Kidney (tissue), 22 donors: ENCODE measurements at places on chromosomes 4 and X. TPM values are rescaled to one million over a fixed set of nuclear protein-coding genes. Genes with fewer than 3 reads are reported as not detected.

DNA sequence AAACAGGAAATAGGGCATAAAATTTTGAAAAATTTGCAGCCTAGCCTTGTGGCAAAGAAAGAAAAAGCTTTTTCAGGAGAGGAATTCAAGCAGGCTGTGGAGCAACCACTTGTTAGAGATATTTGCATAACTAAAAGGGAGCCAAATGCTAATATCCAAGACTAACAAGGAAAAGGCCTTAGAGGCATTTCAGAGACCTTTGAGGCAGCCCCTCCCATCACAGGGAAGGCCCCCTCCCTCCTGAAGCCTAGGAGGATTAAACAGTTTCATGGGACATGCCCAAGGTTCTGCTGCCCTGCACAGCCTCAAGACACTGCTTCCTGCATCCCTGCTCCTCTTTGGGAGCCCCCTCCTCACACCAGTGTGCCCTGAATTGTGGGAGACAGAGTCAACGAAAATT is 275.4 kb upstream of the SFRP2 start:
- H3K4me1 ChIP-seq, result no peaks in the 10 kb centered on the region
- H3K4me3 ChIP-seq, result no peak overlapping the region
- H3K27me3 ChIP-seq, result no peaks in the 10 kb centered on the region
- no peak overlapping the region for H3K27ac ChIP-seq
- no peaks in the 10 kb centered on the region for H3K36me3 ChIP-seq

DNA sequence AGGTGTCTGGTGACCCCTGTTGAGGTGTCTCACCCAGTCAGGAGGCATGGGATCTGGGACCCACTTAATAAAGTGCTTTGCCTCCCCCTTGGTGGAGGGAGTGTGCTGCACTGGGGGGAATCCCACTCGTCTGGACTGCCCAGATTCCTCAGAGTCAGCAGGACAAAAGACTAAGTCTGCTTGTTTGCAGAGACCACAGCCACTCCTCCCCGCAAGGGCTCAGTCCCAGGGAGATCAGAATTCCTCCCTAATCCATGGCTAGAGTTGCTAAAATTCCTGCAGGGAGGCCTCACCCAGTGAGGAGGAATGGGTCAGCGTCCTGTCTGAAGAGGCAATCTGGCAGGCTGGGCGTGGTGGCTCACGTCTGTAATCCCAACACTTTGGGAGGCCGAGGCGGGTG is 442.2 kb downstream of the PABPC4L start:
- no peaks in the 10 kb centered on the region for H3K4me1 ChIP-seq
- no peak overlapping the region for H3K4me3 ChIP-seq
- no peak for DNase-seq
- H3K36me3 ChIP-seq, result no peaks in the 10 kb centered on the region

CCDC120 gene
- 13.7 TPM for total RNA-seq

DNA sequence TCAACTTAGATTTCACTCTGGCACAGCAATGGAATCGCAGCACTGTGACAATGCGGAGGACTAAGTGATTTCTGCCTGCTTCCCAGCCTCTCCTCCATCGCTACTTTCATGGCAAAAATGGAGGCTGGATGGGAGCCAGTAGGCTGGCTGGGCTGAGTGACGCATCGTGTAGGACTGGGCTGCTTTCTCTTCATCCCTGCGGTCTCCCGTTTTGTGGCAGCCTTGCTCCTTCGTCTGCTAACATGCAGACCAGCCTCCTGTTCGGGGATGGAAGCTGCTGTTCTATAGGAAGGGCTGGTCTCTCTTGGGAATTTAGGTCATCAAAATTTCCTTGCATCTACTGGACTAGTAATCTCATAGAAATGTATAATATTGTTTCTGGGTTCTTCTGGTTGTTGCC is 15.8 kb upstream of the RGS12 start:
- no peak overlapping the region for H3K4me3 ChIP-seq
- no peaks in the 10 kb centered on the region for H3K27me3 ChIP-seq
- H3K36me3 ChIP-seq, result no peaks in the 10 kb centered on the region
- no peak for DNase-seq
- no peak overlapping the region for H3K27ac ChIP-seq

DNA sequence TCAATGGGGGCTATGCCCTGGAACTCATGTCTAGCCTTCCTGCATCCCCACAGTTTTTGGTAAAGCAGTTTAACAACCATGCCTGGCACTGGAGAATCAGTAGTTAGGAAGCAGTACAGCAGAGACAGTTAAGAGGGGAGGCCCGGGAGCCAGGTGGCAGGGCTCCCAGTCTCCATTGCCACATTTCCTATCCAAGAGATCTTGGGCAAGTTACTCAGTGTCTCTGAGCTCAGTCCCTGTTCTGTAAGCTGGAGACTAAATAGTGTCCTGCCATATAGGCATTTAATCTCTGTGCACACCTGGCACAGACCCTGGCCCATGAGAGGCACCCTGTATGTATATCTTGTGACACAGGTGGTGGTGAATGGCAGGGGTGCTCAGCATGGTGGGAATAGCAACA is 156.1 kb upstream of the EOLA2 start:
- H3K4me3 ChIP-seq, result no peak overlapping the region
- DNase-seq, result no peak
- H3K4me1 ChIP-seq, result no peaks in the 10 kb centered on the region
- no peaks in the 10 kb centered on the region for H3K36me3 ChIP-seq

PAQR3 gene
- total RNA-seq, result 11.4 TPM
